A549 (cell line): ENCODE measurements at places on chromosomes 13 and 19.

- no peak for DNase-seq
Measured at GRCh38 chr19:6041991-6042481, 64.1 kb upstream of the RANBP3 start.

DNA sequence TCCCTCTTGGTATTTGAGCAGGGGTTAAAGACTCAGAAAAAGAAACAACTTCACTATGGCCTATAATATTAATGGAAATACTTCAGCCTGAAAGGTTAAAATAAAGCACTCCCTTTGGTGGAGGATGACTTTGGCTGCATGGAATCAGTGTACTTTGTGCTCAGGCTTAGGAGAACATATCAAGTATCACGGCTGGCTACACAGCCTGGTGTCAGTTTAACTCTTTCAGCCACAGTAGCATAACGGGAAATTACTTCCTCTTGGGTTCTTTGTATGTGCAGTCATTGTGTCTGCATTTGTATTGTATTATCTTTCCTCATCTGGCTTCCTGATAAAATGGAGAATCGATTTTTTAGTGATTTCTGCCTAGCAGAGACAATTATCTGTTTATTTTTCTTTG, 239.0 kb downstream of the GGACT start:
- DNase-seq, result no peak

DNA sequence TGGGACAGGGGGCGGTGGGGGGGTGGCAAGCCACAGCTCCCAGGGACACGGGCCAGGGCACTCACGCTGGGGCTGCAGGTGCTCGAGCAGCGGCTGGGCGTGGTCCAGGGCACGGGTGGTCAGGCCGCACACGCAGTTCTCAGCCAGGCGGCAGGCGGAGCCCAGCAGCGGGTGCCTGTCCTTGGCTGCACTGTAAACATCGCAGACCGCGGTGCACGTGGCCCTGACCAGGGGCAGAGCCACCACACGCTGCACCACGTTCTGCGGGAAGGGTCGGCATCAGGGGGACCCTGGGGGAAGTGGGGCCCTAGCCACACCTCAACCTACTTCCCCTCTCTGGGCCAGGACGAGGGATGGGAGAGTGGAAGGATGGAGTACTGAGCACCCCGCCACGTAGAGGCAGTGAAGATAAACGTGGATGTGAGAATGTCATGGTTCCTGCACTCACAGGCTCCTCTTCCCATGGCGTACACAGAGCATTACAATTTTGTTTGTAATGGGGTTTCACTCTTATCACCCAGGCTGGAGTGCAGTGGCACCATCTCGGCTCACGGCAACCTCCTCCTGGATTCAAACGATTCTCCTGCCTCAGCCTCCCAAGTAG, 3.4 kb downstream of the PLIN5 start:
- DNase-seq, result no peak

DNA sequence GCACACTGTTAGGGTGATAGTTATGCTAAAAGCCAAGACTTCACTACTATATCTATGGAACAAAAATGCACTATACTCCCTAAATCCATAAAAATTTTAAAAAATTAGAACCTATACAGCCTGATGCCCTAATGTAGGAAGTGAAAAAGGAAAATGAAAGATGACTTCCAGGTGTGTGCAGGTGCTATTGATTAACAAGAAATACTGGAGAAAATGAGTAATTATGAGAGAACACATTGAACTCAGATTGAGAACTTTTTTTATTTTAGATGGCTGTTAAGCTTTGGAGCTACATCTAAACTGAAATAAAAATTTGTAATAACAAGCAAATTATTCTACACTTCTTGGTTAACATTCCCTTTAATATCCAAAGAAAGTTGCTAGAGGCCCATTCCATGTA, 1015.7 kb downstream of the PCDH9 start:
- DNase-seq, result no peak

GRCh38 chr13:46369506-46370277, 17.4 kb downstream of the RUBCNL start:
- no peak for DNase-seq

- no peak for DNase-seq
Measured at GRCh38 chr19:52094526-52095130, 937 bp downstream of the ZNF841 start.

GRCh38 chr19:16157601-16158000, 14.1 kb downstream of the HSH2D start:
- DNase-seq, result no peak

- no peak for DNase-seq
Measured at GRCh38 chr13:46202188-46202795, 9.4 kb upstream of the LRRC63 start.

DNA sequence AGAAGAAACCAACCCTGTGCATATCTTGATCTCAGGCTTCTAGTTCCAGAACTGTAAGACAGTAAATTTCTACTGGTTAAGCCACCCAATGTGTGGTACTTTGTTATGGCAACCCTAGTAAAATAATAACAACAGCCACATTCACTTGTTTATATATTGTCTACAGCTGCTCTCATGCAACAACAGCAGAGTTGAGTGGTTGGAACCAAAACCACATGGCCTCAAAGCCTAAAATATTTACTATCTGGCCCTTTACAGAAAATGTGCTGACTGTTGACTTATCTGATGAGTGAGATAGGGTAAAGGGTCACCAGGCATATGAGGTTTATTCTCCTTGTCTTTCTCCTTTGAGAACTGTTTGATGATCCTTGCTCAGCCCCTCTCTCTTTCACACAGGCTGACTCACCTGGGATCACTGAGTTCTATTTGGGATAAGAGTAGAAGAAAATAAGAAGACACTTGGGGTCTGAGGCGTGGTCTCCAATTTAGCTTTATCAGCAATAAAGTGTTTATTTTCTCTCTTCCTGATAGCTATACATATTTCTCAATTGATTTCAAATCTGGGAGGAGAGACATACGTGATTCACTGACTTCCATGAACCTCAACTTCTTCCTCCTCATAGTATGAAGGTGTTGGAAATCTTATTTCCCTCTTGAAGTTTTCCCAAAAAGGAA, 227.5 kb upstream of the STARD13 start:
- no peak for DNase-seq

- DNase-seq, result no peak
Measured at GRCh38 chr13:48505597-48506091, 27.2 kb downstream of the RCBTB2 start.

DNA sequence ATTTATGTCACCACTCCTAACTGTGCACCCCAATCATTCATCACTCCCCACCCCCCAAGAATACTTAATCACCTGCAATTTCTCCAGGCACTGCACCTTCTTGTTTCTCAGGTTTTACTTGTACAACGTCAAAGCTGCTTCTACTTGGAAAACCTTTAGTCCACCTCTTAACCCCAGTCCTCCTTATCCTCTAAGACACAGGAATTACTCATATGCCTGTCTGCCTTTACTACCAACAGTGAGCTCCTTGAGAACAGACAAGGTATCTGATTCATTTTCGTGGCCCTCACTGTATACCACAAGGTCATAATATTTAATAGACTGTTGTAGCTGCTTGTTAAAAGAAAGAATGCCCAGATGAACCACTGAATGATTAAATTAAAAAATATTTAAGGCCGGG, 21.0 kb upstream of the NDFIP2 start:
- DNase-seq, result no peak

DNA sequence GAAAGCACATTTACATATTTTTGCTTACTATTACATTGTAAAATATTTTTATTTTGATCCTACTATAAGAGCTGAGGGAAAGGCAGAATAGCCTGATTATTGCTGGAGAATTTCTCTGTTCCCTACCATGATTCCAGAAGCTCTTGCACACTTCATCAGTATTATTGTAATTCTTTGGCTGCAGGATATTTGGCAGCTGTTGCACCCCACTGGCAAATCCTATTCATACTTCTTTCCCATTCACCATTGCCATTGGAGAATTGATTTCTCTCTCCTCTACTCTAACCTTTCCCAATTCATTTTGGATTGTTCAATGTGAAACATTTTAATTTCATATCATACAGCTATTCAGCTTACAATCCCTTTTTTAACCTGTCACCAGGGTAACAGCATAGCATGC, 238.0 kb downstream of the GGACT start:
- DNase-seq, result no peak

DNA sequence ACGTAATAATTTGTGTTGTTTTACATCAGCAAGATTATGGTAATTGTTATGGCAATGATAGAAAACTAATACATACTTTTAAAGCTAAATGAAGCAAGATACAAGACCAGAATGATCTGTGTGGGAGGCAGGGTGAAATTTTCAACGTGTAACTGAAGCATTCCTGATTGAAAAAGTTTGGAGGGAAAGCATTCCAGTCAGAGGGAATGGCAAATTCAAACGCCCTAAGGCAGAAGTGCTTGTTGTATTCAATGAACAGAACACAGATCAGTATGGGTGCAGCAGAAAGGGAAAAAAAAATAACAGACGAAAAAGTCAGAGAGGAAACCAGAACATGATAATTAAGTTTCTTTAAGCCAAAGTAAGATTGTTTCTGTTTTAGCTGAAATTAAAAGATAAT, 928.5 kb upstream of the SLITRK1 start:
- no peak for DNase-seq

- no peak for DNase-seq
Measured at GRCh38 chr13:40221460-40222201, 444.8 kb downstream of the FOXO1 start.

DNA sequence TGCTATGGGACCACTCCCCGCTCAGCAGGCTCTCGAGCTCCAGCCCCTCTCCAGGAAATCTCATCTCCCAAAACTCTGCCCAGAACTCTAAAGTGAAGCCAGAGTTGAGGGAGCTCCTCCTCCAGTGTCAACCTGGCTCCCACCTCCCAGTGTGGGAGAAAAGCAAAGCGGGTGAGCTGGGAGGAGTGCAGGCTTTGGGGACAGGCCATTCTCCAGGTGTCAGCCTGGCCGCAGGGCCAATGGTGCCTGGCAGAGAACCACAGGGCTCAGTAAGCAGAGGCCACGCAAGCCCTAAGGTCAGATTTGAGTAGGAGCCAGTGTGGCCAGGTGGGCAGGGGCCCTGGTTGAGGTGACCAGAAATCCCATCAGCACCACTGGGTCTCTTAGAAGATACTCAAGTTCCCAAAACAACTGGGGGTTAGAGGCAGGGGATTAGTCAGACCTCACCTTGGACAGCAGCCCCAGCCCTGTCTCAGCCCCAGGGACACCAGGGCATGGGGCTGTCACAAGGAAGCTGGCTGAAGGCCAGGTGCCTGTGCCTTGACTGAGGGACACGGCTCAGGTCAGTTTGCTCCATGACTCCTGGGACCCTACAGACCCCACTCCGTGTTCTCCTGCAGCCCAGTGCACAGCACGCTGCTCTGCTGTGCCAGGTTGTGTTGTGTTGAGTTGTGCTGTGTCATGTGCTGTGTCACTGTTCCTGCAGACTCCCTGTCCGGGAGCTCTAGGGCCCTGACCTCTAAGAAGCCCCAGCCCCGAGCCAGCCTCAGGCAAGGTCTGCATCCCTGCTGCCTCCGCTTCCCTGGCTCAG, 2.8 kb upstream of the ZNF181 start:
- no peak for DNase-seq
